ENCODE measurements at places on chromosomes 4 and X. TPM values are rescaled to one million over a fixed set of nuclear protein-coding genes. Genes with fewer than 3 reads are reported as not detected.

DNA sequence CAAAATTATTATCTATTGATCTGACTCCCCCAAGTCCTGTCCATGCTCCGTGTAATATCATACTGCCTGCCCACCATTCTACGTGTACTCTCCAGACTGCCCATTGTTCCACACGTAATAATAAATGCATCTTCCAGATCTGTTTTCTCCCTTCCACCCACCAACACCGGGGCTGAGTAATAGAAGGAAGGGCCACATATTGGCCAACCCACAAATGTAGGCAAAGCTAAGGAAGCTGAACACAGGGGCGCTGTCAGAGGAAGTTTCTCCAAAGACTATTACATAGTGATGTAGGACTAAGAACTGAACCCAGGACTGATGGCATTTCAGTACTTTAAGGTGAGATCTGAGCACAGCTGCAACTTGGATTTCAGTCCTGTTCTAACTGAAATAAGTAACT, 135.8 kb upstream of the GUCY1A1 start:
- H3K27me3 ChIP-seq, result no peaks in the 10 kb centered on the region
- no peak for DNase-seq
- H3K4me1 ChIP-seq, result no peaks in the 10 kb centered on the region
- H3K27ac ChIP-seq, result no peak overlapping the region
- no peak overlapping the region for H3K4me3 ChIP-seq

DNA sequence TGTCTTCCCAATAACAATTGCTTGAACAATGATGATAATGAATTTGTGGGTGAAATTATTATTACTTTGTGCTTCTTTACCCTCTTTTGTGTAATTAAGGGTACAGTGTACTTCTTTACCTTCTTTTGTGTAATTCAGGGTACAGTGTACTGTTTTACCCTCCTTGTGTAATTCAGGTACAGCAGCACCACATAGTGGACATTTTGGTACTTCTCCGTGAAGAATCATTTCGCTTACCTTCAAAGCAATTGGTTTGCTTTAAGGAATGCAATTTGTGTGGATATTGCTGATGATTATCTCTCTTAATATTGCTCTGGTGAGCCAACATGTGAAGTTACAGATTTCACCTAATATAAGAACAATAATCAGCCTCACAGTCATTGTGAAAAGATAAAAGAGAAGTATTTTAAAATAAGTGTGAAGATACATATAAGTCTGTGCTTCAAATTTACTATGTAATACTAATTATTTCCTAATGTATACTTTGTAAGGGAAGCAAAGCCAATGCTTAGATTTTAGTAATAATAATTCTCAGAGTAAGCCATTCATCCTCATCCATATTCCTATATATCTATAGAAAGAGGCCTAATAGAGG, 27.2 kb upstream of the SEC24B start:
- H3K4me1 ChIP-seq, result peaks cover 2% of the 10 kb centered on the region
- H3K27ac ChIP-seq, result no peak overlapping the region
- no peak overlapping the region for H3K4me3 ChIP-seq
- no peak for DNase-seq
- H3K36me3 ChIP-seq, result no peaks in the 10 kb centered on the region

DNA sequence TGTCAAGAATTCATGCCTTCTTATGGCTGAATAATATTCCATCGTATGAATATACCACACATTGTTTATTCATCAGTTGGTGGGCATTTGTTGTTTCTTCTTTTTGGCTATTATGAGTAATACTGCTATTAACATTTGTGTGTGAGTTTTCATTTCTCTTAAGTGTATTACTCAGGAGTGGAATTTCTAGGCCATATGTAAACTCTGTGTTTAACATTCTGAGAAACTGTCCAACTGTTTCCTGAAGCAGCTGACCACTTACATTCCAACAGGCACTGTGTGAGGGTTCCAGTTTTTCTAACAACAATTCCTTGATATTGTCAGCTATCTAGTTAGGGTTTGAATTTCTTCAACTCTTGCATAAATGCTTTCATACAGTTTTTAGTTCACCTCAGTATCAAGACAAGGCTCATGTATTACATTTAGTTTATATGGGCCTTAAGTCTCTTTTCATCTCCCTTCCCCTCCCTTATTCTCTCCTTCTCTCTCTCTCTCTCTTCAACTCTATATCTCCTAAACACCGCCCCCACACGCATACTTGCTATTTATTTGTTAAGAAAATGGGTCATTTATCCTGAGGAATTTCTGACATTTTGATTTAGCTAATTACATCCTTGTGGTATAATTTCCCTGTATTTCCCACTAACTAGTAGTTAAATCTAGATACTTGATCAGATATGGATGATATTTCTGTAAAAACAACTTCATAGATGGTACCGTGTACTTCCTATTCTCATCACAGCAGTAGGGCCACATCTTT, 77.4 kb downstream of the WDR19 start:
- H3K27me3 ChIP-seq, result no peaks in the 10 kb centered on the region
- DNase-seq, result no peak
- no peak overlapping the region for H3K27ac ChIP-seq
- no peak overlapping the region for H3K4me3 ChIP-seq
- peaks cover 1% of the 10 kb centered on the region for H3K36me3 ChIP-seq

DNA sequence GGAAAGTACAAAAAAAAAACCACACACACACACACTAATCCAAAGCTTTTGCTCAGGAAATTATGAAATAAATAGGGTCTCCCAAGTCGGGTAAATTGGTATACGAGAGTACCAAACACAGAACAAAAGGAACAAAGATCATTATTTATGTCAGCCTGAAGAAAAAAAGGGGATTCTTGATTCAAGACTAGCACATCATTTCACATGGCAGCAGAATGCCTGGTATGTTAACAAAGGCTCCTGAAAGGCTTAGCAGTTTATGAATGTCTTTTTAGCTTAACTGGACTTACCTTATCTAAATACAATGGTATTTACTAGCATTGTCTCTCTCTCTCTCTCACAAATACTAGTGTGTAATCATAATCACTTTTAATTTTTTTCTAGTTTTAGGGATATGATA, 11.3 kb downstream of the RAP2C start:
- no peak overlapping the region for H3K4me3 ChIP-seq
- peaks cover 9% of the 10 kb centered on the region for H3K4me1 ChIP-seq
- H3K27me3 ChIP-seq, result no peaks in the 10 kb centered on the region
- DNase-seq, result no peak
- peaks cover 10% of the 10 kb centered on the region for H3K36me3 ChIP-seq

GRCh38 chr4:81523672-81524327, 52.1 kb upstream of the RASGEF1B start:
- peaks cover 1% of the 10 kb centered on the region for H3K4me1 ChIP-seq
- H3K27me3 ChIP-seq, result no peaks in the 10 kb centered on the region
- H3K4me3 ChIP-seq, result no peak overlapping the region
- H3K27ac ChIP-seq, result no peak overlapping the region
- no peak for DNase-seq

- no peaks in the 10 kb centered on the region for H3K27me3 ChIP-seq
- no peak overlapping the region for H3K27ac ChIP-seq
- H3K4me3 ChIP-seq, result no peak overlapping the region
- no peaks in the 10 kb centered on the region for H3K4me1 ChIP-seq
- no peak for DNase-seq
Measured at GRCh38 chr4:188021548-188022249, 26.1 kb downstream of the ZFP42 start.

GRCh38 chrX:55783723-55784122, 66.2 kb downstream of the RRAGB start:
- no peak overlapping the region for H3K27ac ChIP-seq
- no peak overlapping the region for H3K4me3 ChIP-seq
- no peak for DNase-seq
- H3K4me1 ChIP-seq, result no peaks in the 10 kb centered on the region

GRCh38 chr4:123987408-123987807, 590.8 kb downstream of the SPRY1 start:
- no peaks in the 10 kb centered on the region for H3K27me3 ChIP-seq
- H3K4me1 ChIP-seq, result no peaks in the 10 kb centered on the region
- no peaks in the 10 kb centered on the region for H3K36me3 ChIP-seq
- DNase-seq, result no peak
- no peak overlapping the region for H3K27ac ChIP-seq

- no peaks in the 10 kb centered on the region for H3K27me3 ChIP-seq
- peaks cover 30% of the 10 kb centered on the region for H3K4me1 ChIP-seq
- peak; percentile 47 for DNase-seq
- H3K4me3 ChIP-seq, result peak overlapping the region; percentile 66
- peaks cover 14% of the 10 kb centered on the region for H3K36me3 ChIP-seq
Measured at GRCh38 chr4:83125738-83126141, 11.2 kb upstream of the PLAC8 start.

- no peaks in the 10 kb centered on the region for H3K27me3 ChIP-seq
- no peak overlapping the region for H3K27ac ChIP-seq
- DNase-seq, result no peak
Measured at GRCh38 chrX:85052636-85053343, 49.1 kb downstream of the APOOL start.

DNA sequence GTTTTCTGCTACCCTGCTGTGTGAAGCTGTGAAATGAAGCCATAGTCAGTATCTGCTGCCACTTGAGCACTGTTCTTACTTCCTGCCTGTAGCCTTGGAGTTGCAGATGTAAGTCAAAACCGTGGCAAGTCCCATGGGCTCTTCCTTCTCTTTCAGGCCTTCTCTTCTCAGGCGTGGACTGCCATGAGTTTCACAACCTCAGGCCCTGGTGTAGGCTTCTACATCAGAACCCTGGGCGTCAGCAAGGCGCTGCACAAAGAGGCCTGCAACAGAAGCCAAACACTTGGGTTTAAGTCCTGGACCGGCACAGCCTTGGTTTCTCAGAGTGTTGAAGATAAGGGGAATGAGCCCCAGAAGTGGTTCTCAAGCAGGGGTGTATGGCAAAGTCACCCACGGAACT, 2.5 kb downstream of the ZNF518B start:
- DNase-seq, result no peak
- no peak overlapping the region for H3K4me3 ChIP-seq

DNA sequence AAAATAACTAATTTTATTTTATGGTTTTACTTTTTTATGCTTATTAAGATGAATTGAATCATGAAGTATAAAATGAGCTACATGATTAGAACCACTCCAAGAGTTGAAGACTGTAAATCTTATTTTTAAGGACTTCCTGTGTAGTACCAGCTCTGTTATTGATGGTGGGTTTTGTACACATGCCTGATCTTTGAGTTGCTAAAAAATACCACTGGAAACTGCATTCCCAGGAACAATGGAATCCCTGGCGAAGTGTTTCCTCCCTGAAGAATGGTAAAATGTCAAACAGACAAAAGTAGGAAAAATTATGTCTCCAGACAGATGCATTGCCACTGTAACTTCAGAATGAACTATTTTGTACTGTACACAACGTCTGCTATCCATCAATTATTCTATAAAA, 935.4 kb upstream of the TENM3 start:
- H3K4me1 ChIP-seq, result no peaks in the 10 kb centered on the region
- no peak overlapping the region for H3K27ac ChIP-seq
- no peak overlapping the region for H3K4me3 ChIP-seq
- DNase-seq, result no peak
- no peaks in the 10 kb centered on the region for H3K36me3 ChIP-seq

DNA sequence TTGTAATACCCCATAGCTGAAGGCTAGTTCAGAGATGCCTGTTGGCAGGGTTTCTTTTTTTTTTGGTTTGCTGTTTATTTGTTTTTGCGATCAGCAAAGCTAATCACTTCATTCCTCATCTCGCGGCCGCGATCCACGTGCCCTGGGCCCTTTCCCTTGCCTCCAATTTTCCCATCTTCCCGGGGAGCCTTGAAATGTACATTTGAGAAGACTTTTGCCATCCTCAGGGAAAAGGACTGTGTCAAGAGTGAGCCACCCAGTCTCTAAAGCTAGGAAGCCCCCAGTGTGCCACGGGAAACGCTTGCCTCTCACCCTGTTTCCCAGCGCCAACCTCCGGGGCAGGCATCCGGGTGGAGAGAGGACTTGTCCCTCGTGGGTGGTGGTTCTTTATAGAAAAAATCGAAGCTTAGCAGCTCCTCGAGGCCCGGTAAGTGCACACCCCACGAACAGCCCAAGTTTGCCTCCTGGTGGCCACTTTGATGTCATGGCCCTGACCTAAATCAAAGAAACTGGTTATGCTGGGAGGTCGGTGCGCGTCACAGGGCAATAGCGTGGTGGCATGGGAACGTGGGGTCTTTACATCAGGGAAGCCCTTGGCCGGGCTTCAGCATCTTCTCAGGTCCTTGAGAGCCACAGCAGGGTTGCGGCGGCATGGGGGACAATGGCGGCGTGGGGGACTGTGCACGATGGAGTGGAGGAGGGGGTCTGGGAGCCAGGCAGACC, 42.0 kb downstream of the MAP7D3 start:
- no peaks in the 10 kb centered on the region for H3K27me3 ChIP-seq
- DNase-seq, result no peak
- no peak overlapping the region for H3K27ac ChIP-seq

DNA sequence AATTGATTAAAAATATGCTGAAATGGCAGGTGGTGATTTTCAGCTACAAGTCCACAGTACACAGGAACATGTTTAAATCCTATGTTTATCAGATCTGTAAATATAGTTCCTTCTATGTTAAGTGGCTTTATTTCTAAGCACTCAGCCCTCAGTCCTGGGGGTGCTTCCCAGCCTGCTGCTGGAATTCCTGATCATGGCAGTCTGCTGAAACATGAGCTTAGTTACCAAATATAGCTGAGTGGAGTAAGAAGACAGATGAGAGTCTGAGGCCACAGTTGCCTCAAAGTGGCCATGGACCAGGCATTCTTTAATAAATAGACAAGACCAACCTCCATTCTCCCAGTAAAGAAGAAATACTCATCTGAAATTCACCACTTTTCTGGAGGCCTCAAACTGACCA, 17.1 kb upstream of the DDX60 start:
- peaks cover 4% of the 10 kb centered on the region for H3K4me1 ChIP-seq
- no peak overlapping the region for H3K4me3 ChIP-seq
- H3K27me3 ChIP-seq, result no peaks in the 10 kb centered on the region
- peaks cover 16% of the 10 kb centered on the region for H3K36me3 ChIP-seq
- H3K27ac ChIP-seq, result no peak overlapping the region
- DNase-seq, result no peak

DNA sequence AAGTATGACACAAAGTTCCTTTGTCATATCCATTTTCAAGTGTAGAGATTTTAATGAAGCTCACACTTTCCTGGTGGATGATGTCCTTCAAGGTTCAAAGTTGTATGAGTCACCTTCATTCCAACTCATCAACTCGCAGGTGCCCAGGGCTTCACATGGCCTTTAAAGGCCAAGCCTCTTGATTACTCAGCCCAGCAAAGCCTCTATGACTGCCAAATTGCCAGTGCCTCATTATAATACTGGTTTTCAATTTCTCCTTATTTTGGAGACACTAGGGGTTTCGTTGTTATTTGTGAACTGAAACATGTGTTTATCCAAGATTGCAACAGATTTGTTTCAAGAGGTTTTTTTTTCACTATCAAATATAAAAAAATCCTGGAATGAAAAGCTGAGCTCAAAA, 45.9 kb upstream of the PPP3CA start:
- H3K27me3 ChIP-seq, result peaks cover 4% of the 10 kb centered on the region
- no peak overlapping the region for H3K4me3 ChIP-seq
- peaks cover 5% of the 10 kb centered on the region for H3K36me3 ChIP-seq
- no peaks in the 10 kb centered on the region for H3K4me1 ChIP-seq
- DNase-seq, result no peak

MAGEA2 gene
- total RNA-seq, result not detected

FATE1 gene
- total RNA-seq, result not detected

MAGEC3 gene
- total RNA-seq, result not detected

PGAM4 gene
- total RNA-seq, result not detected

PARM1 gene
- not detected for total RNA-seq

VEGFD gene
- not detected for total RNA-seq

GRID2 gene
- not detected for total RNA-seq

DCHS2 gene
- 0.17 TPM for total RNA-seq

TCEAL5 gene
- not detected for total RNA-seq

TEX13C gene
- total RNA-seq, result not detected

All from activated naive CD8-positive, alpha-beta T cell treated with anti-CD3 and anti-CD28 coated beads, Interleukin-2, amount 10 ng/mL, durations not matched to agents 7 days and 5 days (primary cell).